ENCODE measurements at places on chromosomes 3 and 15. TPM values are rescaled to one million over a fixed set of nuclear protein-coding genes. Genes with fewer than 3 reads are reported as not detected.

The CCDC39 gene
- not detected for total RNA-seq

The CAND2 gene
- total RNA-seq: 0.91 TPM

The SNTN gene
- not detected for total RNA-seq

The RTP2 gene
- total RNA-seq: not detected

All from A375 (cell line).